ENCODE measurements at places on chromosomes 2 and 18. TPM values are rescaled to one million over a fixed set of nuclear protein-coding genes. Genes with fewer than 3 reads are reported as not detected.
A peak's percentile ranks its signal among the peaks of the same experiment; 100 is the strongest.

ANO7 gene
- total RNA-seq, result 1.8 TPM

GRCh38 chr2:11355194-11356053 is 11.0 kb upstream of the ROCK2 start:
- H3K4me3 ChIP-seq, result no peak overlapping the region
- no peak overlapping the region for H3K27ac ChIP-seq
- no peaks in the 10 kb centered on the region for H3K36me3 ChIP-seq
- H3K4me1 ChIP-seq, result peaks cover 6% of the 10 kb centered on the region
- no peaks in the 10 kb centered on the region for H3K27me3 ChIP-seq
- DNase-seq, result peak; percentile 24

DNA sequence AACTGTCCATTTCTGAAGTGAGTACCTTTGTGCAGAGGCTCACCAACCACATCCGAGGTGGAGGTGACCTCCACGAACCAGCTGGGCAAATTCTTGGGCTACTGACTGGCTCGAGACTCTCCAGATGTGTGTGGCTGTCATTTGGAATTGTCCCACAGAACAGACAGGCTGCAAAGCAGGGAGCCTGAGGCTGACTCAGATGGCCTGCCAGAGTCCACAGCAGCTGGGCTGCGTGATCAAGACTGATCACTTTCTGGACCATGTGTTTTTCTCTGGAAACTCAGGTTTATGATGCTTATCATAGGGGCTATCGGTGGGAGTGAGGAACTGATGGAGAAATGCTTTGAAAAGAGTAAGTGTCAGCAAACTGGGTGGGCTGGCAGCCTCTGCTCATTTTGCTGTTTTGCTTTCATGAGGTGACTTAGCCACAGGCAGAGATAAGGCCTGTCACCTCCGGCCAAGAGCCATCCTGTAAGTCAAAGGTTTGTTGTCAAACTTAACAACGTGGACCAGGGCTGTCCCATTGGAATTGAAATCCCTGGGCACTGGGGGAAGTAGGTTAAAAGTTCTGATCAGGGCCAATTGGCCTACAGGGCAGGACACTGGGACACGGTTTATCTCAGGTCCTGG is 120.4 kb downstream of the LIPG start:
- H3K27ac ChIP-seq, result no peak overlapping the region
- DNase-seq, result no peak
- H3K36me3 ChIP-seq, result no peaks in the 10 kb centered on the region
- H3K4me3 ChIP-seq, result no peak overlapping the region
- no peaks in the 10 kb centered on the region for H3K4me1 ChIP-seq
- H3K27me3 ChIP-seq, result no peaks in the 10 kb centered on the region

SERPINB10 gene
- total RNA-seq, result not detected

ASB18 gene
- total RNA-seq, result not detected

IMP4 gene
- 23.3 TPM for total RNA-seq

DNA sequence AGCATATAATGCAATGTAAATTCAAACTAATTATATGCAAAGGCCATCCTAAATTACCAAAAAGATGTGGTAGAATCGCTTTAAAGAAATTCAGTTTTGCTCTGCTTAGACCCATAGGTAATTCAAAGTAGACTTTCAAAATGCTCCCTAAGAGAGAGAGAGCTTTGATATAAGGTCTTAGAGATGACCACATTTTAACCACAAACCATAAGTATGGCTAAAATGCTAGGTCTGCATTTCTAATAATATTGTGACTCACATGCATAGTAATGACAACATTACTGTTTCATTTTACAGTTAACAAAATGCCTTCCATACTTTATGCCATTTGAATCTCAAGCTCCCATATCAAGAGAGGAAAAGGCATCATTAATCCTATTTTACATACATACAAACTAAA is 144.5 kb downstream of the RAD51AP2 start:
- no peaks in the 10 kb centered on the region for H3K4me1 ChIP-seq
- no peak overlapping the region for H3K27ac ChIP-seq
- H3K27me3 ChIP-seq, result no peaks in the 10 kb centered on the region
- no peak for DNase-seq
- H3K4me3 ChIP-seq, result no peak overlapping the region

GRCh38 chr2:30366199-30366691 is 80.8 kb upstream of the LCLAT1 start:
- no peaks in the 10 kb centered on the region for H3K36me3 ChIP-seq
- H3K4me3 ChIP-seq, result no peak overlapping the region
- H3K27ac ChIP-seq, result no peak overlapping the region
- no peak for DNase-seq
- no peaks in the 10 kb centered on the region for H3K27me3 ChIP-seq

NAT8 gene
- not detected for total RNA-seq

DNA sequence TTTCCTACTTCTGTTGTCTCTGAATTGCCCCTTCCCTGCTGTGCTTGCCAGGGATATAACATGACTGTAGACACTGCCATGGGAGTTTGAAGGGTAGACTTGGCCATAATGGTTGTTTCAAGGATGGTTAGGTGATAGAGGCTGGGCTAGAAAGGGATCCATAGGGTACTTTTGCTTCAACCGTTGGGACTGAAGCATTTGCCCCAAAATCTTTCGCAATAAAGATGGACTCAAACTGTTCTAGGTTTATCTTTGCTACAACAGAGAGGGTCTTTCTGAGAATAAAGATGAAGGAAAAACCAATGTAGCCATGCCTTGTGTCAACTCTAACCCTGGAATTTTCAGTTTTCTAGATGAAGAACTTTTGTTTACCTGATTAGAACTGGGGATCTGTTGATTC is 27.2 kb downstream of the MSGN1 start:
- H3K36me3 ChIP-seq, result no peaks in the 10 kb centered on the region
- no peak for DNase-seq
- peaks cover 2% of the 10 kb centered on the region for H3K4me1 ChIP-seq
- no peaks in the 10 kb centered on the region for H3K27me3 ChIP-seq
- no peak overlapping the region for H3K27ac ChIP-seq

- peaks cover 7% of the 10 kb centered on the region for H3K4me1 ChIP-seq
- no peaks in the 10 kb centered on the region for H3K36me3 ChIP-seq
- no peaks in the 10 kb centered on the region for H3K27me3 ChIP-seq
- no peak overlapping the region for H3K4me3 ChIP-seq
Observed at GRCh38 chr2:144325086-144325485, 194.8 kb downstream of the ZEB2 start.

KCNIP3 gene
- 1.1 TPM for total RNA-seq

DNA sequence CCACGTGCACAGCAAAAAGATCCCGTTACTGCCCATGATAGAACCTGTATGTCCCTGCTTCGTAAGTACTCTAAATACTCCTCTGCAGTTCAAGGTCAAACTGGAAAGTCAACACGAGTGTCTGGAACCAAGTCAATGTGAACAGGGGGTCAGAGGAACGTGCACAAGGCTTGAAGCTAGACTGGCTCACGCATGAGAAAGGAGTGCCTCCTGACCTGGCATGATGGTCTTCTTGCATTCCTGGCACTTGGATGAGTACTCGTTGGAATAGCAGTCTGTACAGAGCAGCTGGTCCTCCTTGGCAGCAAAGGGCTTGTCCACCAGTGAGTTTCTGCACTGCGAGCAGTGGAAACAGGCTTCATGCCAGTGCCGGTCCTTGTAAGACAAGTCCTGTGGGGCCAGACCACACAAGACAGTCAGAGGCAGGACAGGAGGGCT is 25.5 kb downstream of the FHL2 start:
- no peaks in the 10 kb centered on the region for H3K27me3 ChIP-seq
- H3K4me1 ChIP-seq, result no peaks in the 10 kb centered on the region
- H3K36me3 ChIP-seq, result no peaks in the 10 kb centered on the region
- DNase-seq, result no peak
- no peak overlapping the region for H3K4me3 ChIP-seq

- no peak overlapping the region for H3K27ac ChIP-seq
- no peak for DNase-seq
- H3K36me3 ChIP-seq, result no peaks in the 10 kb centered on the region
- H3K27me3 ChIP-seq, result no peaks in the 10 kb centered on the region
Observed at GRCh38 chr18:36328385-36328858, 30.9 kb downstream of the FHOD3 start.

EGR4 gene
- total RNA-seq, result not detected

KRTCAP3 gene
- total RNA-seq, result 0.88 TPM

ADNP2 gene
- total RNA-seq, result 72.4 TPM

DNA sequence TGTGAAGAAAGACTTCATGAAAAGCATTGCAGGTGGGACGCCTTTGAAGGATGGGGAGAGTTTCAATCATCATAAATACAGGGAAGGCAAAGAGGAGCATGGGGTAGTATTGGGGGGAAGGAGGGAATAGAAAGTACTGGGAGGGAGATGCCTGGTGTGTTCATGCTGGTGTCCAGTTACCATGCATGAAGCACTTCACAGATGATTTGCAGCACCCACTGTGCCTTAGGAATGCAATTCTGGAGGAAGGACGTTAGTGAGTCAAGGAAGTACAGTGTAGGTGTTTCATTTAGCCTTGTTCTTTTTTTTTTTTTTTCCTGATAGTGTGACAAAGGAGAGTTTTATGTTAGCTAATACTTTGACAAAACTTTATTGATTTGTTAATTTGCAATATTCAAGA is 36.8 kb downstream of the ADAM23 start:
- no peak for DNase-seq
- no peaks in the 10 kb centered on the region for H3K36me3 ChIP-seq
- no peaks in the 10 kb centered on the region for H3K27me3 ChIP-seq
- no peak overlapping the region for H3K4me3 ChIP-seq
- H3K27ac ChIP-seq, result no peak overlapping the region
- no peaks in the 10 kb centered on the region for H3K4me1 ChIP-seq

ACTR1B gene
- 73.2 TPM for total RNA-seq

- no peak overlapping the region for H3K4me3 ChIP-seq
- no peaks in the 10 kb centered on the region for H3K4me1 ChIP-seq
- no peaks in the 10 kb centered on the region for H3K36me3 ChIP-seq
Observed at GRCh38 chr2:24785671-24786321, 7.4 kb downstream of the PTRHD1 start.

SERPINB7 gene
- not detected for total RNA-seq

DNA sequence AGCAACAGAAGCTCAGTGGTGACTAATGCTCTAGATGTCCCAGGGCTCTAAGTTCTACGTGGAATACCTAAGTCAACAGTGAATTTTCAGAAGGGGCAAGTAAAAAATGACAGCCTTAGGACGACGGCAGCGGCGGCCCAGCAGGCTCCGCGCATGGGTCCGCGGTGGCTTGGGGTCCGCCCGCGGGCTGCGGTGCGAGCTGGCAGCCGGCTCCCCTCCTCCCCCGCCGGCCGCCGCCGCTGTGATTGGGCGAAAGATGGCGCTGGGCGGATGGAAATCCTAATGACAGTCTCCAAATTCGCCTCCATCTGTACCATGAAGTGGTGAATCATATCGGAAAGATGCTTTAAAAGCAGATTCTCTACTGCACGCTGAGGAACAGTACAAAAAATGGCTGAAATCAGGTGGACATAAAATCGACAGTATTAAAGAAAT is 74.7 kb downstream of the HNRNPLL start:
- peaks cover 6% of the 10 kb centered on the region for H3K27me3 ChIP-seq
- no peaks in the 10 kb centered on the region for H3K36me3 ChIP-seq
- peaks cover 5% of the 10 kb centered on the region for H3K4me1 ChIP-seq
- no peak overlapping the region for H3K27ac ChIP-seq

DNA sequence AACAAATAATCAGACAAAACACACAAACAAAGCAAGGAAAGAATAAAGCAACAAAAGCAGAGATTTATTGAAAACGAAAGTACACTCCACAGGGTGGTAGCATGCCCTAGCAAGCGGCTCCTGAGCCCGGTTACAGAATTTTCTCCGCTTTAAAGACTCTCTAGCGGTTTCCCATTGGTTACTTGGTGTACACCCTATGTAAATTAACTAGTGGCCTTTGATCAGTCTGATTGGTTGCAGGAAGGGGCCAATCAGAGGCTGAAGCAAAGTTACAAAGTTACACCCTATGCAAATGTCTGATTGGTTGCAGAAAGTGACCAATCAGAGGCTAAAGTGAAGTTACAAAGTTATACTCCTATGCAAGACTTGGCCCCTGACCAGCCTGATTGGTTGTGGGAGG is 242.9 kb downstream of the LDLRAD4 start:
- H3K4me3 ChIP-seq, result no peak overlapping the region
- no peak overlapping the region for H3K27ac ChIP-seq
- no peaks in the 10 kb centered on the region for H3K36me3 ChIP-seq
- no peak for DNase-seq
- H3K27me3 ChIP-seq, result no peaks in the 10 kb centered on the region
- no peaks in the 10 kb centered on the region for H3K4me1 ChIP-seq

DNA sequence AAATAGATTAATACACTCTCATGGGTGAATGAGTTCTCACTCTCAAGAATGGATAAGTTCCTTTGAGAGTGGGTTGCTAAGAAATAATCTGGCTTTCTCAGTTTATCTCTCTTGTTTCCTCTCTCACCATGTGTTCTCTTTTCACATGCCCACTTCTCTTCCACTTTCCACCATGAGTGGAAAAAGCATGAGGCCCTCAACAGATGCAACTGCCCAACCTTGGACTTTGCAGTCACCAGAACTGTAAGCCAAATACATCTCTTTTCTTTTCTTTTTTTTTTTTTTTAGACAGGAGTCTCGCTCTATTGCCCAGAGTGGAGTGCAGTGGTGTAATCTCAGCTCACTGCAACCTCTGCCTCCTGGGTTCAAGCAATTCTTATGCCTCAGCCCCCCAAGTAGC is 18.1 kb upstream of the ETAA1 start:
- H3K27ac ChIP-seq, result no peak overlapping the region
- no peak overlapping the region for H3K4me3 ChIP-seq
- no peaks in the 10 kb centered on the region for H3K27me3 ChIP-seq
- H3K4me1 ChIP-seq, result no peaks in the 10 kb centered on the region
- no peak for DNase-seq

DNA sequence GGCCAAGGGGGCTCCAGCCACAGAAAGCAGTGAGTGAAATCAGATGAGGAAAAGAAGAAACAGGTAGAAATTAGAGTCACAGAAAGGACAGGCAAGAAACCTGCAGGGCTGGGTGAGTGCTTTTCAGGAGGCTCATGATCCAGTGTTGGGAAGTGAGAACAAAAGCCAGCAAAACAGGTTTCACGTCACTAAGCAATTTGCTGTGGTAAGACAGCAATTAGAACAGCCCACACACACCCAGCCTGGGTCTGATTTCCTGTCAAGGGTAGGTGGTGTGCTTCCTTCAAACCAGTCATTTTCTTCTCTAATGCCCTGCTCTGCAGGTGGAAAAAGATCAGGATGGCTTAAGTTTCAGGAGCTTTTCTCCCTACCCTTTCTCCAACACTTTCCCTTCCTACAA is 52.9 kb upstream of the XDH start:
- no peak overlapping the region for H3K4me3 ChIP-seq
- no peak overlapping the region for H3K27ac ChIP-seq
- peak; percentile 5 for DNase-seq

DES gene
- not detected for total RNA-seq

DNA sequence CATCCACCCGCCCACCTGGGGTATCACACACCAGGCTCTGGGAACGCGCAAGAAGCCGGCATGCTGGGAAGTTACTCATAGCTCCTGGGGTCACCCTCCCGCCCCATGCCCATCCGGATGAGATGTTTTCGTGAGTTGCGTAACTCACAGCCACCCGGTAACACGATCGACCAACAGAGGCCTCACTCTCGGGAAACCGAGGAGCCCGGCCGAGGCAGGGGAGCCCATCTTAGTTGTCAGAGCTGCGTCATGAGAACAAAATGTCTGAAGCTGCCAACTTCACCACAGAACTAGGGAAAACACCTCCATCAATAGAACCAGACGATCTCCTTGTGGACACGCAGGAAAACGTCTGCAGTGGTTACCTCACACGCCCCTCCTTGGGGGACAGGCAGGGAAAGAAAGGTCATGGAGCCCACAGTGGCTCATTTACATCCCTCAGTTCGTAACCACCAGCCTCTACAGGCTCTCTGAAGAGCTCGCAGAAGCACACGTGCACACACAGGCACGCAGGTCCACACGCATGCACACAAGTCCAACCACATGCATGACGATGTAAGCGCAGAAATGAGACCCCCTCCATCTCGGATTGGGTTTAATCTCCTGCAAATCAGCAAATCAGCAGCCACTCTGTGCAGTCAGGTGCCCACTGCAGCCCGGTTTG is 26.2 kb downstream of the ADI1 start:
- no peak overlapping the region for H3K4me3 ChIP-seq
- no peaks in the 10 kb centered on the region for H3K36me3 ChIP-seq
- no peak overlapping the region for H3K27ac ChIP-seq
- peaks cover 9% of the 10 kb centered on the region for H3K4me1 ChIP-seq
